Bronchus fibroblast of lung (primary cell): ENCODE measurements at places on chromosomes 6 and 20. TPM values are rescaled to one million over a fixed set of nuclear protein-coding genes. Genes with fewer than 3 reads are reported as not detected.

The RGS17 gene
- 7.0 and 8.2 TPM in 2 replicates for total RNA-seq

The WFDC5 gene
- not detected in 2 replicates for total RNA-seq

The ATAT1 gene
- 4.5 and 6.4 TPM in 2 replicates for total RNA-seq

The ZFAND3 gene
- total RNA-seq = 17.1 and 21.3 TPM in 2 replicates

The FAM120B gene
- total RNA-seq = 8.4 and 10.4 TPM in 2 replicates

The DZANK1 gene
- 0.50 and 1.0 TPM in 2 replicates for total RNA-seq

The TP53TG5 gene
- total RNA-seq = not detected in 2 replicates

The OR2B6 gene
- total RNA-seq = not detected in 2 replicates

The SAMD10 gene
- total RNA-seq = 2.2 and 4.5 TPM in 2 replicates

The DYNLT2 gene
- 1.0 TPM in 2 replicates for total RNA-seq

The PRDM13 gene
- under 0.01 TPM in 1 of 2 replicates, not detected in the other for total RNA-seq

The CLIC5 gene
- not detected in 2 replicates for total RNA-seq

The FLOT1 gene
- total RNA-seq = 178 and 180 TPM in 2 replicates

The JPH2 gene
- total RNA-seq = under 0.01 TPM in 2 replicates

The PPIL1 gene
- total RNA-seq = 35.5 and 37.9 TPM in 2 replicates

The C20orf141 gene
- not detected in 2 replicates for total RNA-seq

The LY6G6C gene
- not detected in 2 replicates for total RNA-seq

The ABHD12 gene
- total RNA-seq = 79.2 and 82.8 TPM in 2 replicates

The HLA-DMB gene
- not detected in 2 replicates for total RNA-seq

The CFAP61 gene
- total RNA-seq = not detected in 2 replicates

The AURKA gene
- total RNA-seq = 81.8 and 83.7 TPM in 2 replicates

The ENPP5 gene
- 0.30 and 1.0 TPM in 2 replicates for total RNA-seq

The BMP2 gene
- 2.2 and 3.2 TPM in 2 replicates for total RNA-seq

The CTNNBL1 gene
- total RNA-seq = 26.1 and 33.7 TPM in 2 replicates

The WFDC13 gene
- total RNA-seq = not detected in 2 replicates

The KCNG1 gene
- 51.0 and 58.0 TPM in 2 replicates for total RNA-seq

The FOXQ1 gene
- 0.45 and 1.3 TPM in 2 replicates for total RNA-seq

The NOX3 gene
- total RNA-seq = not detected in 2 replicates

The ADNP gene
- total RNA-seq = 14.1 and 16.0 TPM in 2 replicates

The FRS3 gene
- 3.3 and 3.4 TPM in 2 replicates for total RNA-seq

The BMP5 gene
- 1.9 and 2.0 TPM in 2 replicates for total RNA-seq

The PAK5 gene
- under 0.01 TPM in 1 of 2 replicates, not detected in the other for total RNA-seq

The KCNQ2 gene
- not detected in 2 replicates for total RNA-seq

The DUSP15 gene
- total RNA-seq = 0.30 TPM in 1 of 2 replicates, not detected in the other

The GCNT2 gene
- total RNA-seq = 0.15 and 0.17 TPM in 2 replicates

The FOXS1 gene
- not detected in 2 replicates for total RNA-seq

The GPLD1 gene
- 0.15 and 0.17 TPM in 2 replicates for total RNA-seq

The JAG1 gene
- total RNA-seq = 3.9 TPM in 2 replicates
